ENCODE measurements at places on chromosomes 2 and 18.

DNA sequence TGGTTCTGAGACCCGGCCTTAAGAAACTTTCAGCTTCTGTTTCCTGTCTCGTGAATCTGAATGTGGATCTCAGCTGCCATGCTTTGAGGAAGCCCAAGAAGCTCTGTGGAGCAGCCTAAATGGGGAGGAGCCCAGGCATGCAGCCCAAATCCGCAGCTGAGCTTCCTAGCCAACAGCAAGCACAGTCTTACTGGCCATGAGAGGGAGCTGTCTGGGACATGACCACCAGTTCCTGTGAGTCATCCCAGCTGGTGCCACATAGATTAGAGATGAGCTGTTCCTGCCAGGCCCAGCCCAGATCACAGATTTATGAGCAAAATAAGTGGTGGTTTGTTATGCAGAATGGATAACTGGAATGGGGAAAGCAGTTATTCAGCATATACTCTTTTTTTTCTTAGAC lies 224.4 kb upstream of the APCDD1 start:
- DNase-seq = peak; percentile 63

DNA sequence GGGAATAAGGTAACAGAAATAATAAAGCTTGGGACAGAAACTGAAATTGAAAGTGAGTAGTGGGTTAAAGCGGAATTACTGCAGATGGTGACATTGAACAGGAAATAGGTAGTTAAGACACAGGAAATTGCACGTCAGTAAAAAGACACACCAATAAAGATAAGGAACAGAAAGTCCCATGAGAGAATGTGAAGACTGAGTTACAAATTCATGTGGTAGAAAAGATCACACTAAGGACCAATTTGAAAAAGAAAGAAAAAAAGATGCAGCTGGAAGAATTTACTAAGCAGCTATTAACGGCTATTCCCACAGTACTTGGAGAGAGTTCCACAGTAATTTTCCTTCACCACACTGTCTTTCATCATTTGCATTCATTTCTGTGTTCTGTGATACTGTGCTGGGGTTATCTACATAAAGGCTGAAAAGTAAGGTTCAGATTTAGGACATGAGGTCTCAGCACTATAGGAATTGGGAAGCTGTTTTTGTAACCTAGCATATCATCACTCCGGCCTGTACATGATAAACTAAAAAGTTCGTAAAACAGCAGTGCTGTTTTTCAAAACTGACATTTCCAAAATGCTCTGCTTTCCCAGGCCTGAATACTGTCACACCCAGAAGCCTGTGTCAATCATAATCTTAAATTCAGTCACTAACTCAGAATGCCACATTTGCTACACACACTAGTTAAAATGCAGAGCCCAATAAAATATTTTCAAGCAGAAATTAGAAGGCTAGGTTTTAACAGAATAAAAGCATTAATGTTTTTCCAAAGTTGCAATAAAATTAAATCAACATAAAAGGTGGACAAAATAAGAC lies 42.9 kb downstream of the SRBD1 start:
- DNase-seq = peak; percentile 61

DNA sequence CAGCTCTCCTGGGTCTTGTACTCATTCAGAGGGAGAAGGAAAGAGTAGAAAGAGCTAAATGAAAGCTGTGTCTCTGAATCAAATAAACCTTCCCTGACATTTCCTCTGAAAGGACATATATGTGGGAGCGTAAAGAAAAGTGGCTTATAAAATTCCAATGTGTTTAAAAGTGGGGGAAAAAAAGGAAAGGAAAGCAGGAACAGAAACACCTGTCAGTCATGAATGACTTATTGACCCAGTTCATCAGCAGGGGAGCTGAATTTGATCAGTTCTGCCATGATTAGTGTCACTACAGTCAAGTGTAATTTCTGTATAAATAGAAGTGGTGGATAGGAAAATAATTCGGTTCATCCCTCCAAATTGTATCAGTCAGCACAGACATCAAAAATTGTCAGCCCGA lies 382.5 kb downstream of the ERBB4 start:
- no peak for DNase-seq

GRCh38 chr2:31729442-31730092 lies 148.8 kb upstream of the SRD5A2 start:
- peak; percentile 72 for DNase-seq
